ENCODE measurements at places on chromosomes 1 and 21. TPM values are rescaled to one million over a fixed set of nuclear protein-coding genes. Genes with fewer than 3 reads are reported as not detected.

The RLF gene
- 25.0 TPM for total RNA-seq

The CASQ1 gene
- total RNA-seq = not detected

The TRIM62 gene
- total RNA-seq = 5.6 TPM

The CD1B gene
- not detected for total RNA-seq

The OLFML2B gene
- total RNA-seq = 20.3 TPM

Measured in RPMI7951 (cell line).